ENCODE measurements at places on chromosomes 6 and 20.

- DNase-seq: no peak
Measured at GRCh38 chr6:41406728-41407489, 71.5 kb downstream of the NCR2 start.

- no peak for DNase-seq
Measured at GRCh38 chr20:18879262-18879661, 65.7 kb downstream of the SCP2D1 start.

- no peak for DNase-seq
Measured at GRCh38 chr20:34172926-34173325, 60.9 kb upstream of the EIF2S2 start.

GRCh38 chr6:88748141-88748540, 215.3 kb downstream of the RNGTT start:
- DNase-seq: no peak

DNA sequence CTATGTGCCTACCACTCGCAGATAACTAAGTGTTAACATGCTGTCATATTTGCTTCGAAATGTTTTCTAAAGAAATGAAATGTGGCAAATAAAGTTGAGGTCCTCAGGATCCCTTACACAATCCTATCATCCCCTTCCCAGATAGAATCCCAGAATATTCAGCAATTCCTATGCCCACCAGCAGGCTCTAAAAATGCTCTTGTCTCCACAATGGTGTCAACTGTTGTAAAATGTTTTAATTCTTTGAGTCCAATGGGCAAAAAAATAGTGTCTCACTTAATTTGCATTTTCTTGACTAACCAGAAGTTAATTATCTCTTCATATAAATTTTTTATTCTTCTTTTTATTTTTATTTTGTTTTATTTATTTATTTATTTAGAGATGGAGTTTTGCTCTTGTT, 103.9 kb upstream of the MAP7 start:
- no peak for DNase-seq

- DNase-seq: no peak
Measured at GRCh38 chr20:48359692-48360341, 468.0 kb downstream of the PREX1 start.

DNA sequence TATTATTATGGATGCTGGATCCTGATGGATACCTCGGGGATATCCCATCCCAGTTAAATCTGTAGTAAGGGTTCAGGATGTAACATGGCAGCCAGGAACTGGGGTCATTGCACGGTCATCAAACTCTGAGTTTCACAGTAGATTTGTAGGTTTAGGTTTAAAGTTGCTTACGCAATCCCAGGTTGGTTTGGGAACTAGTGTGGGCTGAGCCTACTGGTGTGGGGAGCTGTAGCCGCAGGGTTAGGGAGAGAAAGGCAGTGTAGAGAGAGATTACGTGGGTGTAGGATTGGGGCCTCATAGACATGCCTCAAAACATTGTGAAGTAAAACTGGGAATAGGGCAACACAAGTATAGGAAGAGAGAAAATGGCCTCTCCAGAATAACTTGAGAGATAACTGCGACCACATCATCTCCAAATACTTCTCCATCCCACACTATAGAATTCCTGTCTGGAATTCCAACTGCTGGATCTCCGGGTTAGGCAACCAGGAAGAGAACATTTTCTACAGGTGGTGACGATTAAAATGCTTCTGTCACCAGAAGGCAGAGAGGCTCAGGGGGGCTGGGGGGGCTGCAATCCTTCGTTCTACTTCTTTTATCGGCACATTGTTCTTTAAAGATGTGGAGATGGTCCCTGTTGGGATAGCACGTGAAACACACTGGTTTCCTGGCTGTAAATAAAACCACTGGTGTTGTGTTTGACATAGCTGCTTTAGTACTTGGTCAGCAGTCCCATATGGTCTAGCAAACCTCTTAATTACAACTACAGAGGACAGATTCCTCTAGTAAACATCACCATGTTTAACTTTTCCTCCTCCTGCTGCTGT, 44.9 kb upstream of the TMEM170B start:
- no peak for DNase-seq

- no peak for DNase-seq
Measured at GRCh38 chr6:47200536-47201334, 109.0 kb downstream of the TNFRSF21 start.

DNA sequence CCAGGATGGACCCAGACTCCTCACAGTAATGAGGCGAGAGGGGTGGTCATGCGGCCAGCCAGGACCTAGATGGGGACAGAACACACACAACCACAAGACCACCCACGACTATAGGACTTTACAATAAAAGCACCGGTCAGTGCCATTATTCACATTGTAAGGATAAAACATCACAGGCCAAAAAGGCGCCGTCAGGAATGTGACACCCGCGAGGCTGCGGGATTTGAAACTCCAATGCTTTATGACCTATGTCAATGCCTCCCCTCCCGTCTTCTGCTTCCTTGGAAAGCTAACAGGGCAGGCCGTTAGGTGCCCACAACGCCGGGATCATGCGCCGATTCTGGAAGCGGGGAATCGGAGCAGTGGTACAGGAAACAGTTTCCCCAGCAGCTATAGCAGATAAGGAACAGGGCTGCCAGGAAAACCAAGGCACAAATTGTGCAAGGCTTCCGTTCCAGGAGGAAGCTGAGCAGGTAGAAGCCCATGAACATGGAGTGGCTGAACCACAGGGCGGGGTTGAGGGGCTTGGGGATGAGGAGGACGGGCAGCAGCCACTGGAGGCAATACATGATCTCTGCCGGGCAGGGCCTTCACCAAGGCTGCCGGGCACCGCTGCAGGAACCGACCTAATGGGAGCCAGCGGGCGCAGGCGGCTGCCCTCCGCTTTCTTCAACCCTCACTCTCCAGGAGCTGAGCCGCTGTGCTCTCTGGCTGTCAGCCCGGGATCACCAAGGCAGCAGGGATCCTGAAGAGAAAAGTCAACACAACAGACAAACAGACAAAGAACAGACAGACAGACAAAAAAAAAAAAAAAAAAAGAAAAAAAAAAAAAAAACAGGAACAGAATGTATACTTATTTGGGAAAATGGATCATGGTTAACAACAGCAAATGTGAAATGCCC, 2.2 kb upstream of the NNAT start:
- no peak for DNase-seq

DNA sequence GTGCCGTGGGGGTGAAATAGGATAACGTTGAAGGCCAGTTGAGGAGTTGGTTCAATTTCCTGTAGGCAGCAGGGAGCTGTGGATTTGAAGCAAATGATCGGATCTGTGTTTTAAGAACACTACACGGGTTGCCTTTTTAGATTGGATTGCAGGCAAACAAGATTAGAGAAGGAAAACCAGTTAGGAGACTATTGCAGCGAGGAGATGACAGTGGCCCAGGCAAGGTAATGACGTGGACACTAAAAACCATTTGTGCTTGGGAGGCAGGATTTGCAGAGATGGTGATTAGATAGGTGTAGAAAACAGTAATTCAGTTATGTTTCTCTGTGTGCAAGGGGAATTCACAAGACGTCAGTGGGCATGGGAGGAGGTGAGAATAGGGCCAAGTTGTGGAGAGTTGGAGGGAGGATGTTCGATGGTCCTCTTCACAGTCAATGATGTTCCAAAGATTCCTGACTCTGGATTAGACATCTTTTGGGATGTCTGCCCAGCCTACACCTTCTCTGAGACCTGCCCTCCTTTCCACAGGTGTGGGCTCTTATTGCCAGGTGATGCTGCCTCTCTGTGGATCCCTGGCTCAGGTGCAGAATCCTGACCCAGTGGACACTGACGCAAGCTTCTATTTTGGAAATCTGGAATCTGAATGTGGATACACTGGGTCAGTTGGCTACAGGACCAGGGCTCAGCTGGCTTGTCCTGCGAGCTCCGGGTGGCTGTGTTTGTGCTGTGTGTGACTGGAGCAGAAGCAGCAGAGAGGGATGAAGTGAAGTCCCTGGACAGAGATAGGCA, 54.2 kb downstream of the TFAP2C start:
- no peak for DNase-seq

DNA sequence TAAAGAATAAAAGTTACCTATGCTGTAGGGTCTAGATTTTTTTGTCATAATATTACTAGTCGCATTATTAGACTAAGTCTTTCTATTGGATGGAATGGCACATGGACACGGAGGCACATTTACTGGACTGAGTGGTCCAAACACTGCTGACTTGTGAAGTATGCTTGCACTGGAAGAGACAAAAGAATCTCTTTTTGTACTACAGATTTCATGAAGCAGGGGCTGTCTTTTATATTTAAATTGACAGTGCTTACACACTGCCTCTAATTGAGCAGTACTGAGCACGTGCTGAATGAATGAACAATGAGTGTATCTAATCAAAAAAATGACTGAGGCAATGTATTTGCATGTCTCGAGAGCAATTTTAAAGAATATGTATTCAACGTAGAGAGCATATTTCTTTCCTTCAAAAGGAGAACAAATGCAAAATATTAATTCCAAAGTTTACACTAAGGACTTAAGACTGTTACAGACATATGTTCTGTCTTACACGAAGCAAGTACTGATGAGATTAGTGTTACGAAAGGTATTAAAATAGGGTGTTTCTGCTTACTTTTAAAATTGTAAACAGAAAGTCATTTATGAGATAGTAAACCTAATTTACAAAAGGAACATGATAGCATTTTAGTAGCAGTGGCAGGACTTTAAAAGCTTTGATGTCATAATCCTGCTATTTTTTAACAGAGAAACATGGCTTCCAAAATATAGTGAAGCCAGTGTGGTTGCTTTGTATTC, 8.3 kb downstream of the ELOVL2 start:
- peak; percentile 53 for DNase-seq

DNA sequence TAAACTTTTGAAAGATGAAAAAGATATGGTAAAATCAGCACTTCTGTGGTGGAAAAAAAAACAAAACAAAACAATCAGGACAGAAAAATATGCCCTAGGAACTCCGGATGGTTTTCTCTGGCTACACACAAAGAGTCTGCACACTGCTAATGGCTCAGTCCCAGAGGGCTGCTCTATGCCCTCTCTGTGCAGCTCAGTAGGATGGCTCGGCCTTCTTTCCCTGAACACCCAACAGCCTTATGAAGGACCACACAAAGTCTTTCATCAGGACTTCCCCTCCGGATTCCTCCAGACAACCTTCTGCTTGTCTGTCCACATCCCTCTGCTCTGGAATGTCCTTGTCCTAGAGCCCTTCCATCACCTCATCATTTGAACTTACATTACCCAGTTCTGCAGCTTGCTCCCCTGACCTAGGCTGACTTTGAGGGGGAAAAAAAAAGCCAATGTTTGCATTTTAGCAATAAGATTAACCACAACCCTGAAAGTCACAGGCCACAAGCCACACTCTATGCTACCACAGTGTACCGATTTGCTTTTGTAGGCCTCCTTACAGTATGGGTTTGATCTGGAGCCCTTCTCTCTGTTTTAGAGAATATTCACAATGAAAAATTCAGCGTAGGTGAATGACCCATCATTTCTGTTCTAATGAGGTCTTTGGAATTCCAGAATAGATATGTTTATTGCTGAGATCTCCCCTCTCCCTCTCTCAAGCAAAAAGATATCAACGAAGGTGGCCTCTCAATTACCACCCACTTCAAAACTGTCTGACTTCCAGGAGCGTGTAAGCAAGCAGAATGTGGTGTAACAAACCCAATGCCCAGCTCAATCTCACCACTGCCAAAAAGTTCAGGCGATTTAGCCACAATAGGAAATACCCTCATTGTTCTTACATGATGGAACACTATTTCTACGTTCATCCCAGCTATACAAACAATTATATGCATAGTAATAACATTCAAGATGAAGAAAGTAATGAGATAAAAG, 164.0 kb downstream of the GMDS start:
- DNase-seq: no peak

DNA sequence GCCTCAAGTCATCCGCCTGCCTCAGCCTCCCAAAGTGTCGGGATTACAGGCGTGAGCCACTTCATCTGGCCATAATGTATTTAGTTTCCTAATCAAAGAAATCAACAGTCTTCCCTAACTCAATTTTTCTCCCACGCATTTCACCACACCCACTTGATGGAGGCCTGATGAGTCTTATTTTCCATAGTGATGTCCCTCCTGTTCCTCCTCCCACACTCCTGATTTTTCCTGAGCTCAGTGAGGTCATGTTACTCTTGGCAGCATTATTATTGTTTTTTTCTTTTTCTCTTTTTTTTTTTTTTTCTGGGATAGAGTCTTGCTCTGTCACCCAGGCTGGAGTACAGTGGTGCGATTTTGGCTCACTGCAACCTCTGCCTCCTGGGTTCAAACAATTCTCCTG, 8.9 kb downstream of the ABRACL start:
- DNase-seq: no peak

DNA sequence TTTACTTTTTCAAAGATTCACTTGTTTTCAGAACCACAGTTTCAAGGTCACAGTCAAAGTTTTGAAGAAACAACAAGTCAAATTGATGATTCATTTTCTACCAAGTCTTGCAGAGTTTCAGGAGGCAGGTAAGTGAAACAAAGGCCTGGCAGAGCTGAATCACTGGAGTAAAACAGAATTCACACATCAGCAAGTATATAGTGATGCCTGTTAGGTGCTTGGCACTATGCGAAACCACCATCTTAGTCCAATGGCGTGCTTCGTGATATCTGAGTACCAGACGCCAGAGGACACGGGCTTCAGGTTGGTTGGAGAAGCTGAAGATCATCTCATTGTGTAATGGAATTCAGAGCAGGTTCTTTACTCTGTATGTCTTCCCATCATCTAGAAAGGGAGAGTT, 75.9 kb downstream of the RTN4IP1 start:
- DNase-seq: no peak

DNA sequence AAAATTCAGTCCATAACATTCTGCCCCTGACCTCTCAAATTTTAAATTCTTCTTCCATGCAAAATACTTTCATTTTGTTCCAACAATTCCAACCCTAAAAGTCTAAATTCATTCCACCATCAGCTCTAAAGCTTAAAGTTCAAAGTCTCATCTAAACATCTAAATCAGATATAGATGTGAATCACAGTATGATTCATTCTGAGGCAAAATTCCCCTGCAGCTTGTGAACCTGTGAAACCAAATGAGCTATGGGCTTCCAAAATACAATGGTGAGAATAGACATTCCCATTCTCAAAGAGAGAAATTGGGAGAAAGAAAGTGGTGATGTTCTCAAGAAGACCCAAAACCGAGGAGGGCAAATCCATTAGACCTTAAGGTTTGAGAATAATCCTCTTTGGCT, 309.8 kb downstream of the HIVEP2 start:
- DNase-seq: no peak

DNA sequence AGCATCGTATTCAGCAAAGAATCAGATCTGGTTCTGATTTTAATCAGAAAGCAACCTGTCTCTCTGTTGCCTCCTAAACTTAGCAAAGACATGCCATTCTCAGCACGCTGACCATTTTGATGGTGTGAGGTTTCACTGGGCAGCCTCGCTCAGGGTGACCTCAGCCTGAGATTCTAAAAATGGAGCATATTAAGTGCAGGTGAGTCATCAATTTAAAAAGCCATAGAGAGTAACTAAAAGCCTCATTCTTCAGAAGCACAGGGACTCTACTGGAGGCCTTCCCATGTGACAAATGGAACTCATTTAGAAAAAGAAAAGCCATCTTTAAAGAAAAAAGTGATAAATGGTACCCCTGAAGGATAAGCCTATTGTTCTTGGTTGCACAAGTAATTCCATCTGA, 91.3 kb downstream of the FILIP1 start:
- DNase-seq: no peak

GRCh38 chr6:84457276-84457675, 229.8 kb upstream of the CEP162 start:
- DNase-seq: no peak

GRCh38 chr6:29816030-29816429, 11.6 kb upstream of the HLA-G start:
- DNase-seq: no peak
